Stimulated activated CD4-positive, alpha-beta T cell treated with anti-CD3 and anti-CD28 coated beads, Interleukin-1b, Interleukin-23, amount 100 ng/mL, for 1 hour (primary cell): ENCODE measurements at places on chromosomes 3 and 15.

GRCh38 chr15:40043927-40044716, 5.1 kb upstream of the SRP14 start:
- DNase-seq: no peak

DNA sequence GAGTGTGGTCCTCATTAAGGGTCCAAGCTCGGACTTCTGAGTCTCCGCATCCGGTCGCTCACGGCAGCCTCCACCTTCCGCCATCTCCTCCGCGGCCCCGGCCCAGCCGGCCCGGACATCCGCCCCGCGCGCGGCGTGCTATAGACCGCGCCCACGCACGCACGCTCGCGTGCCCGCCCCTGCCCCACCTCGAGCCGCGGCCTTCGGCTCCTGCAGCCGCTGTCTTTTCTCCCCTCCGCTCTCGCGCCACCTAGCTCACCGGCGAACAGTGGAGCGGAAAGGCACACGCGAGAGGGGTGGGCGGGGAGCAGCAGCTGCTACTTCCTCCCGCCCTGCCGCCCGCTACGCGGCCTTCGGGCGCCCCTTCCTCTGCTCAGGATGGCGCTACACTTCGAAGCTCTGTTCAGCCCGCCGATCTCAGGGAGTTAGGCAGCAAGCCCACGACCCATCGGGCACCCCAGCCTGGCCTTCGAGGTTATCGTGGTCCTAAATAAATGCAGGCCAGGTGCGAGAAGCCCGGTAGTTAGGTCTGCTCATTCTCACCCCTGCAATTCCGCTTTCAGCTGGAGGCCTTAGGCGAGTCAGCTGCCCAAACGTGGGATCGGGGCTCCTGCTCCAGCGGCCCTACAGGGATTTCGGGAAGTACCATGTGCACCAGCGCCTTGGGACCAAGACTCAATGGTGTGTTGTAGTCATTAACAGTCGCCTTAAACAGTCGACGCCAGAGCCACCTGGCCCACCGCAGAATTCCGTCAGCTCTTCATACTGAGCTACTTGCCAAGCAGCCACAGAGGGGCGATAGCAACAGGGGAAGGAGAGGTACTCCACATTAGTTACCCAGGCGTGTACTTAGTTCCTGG, at the start of gene USP4:
Gene USP4 (minus strand): TSS at position 113 of the 860 bp plus-strand sequence. CDS start 29 bp downstream, at position 84.
- DNase-seq: peak; percentile 80

- DNase-seq: no peak
Observed at GRCh38 chr3:152539191-152539764, 270.5 kb downstream of the MBNL1 start.

- DNase-seq: no peak
Observed at GRCh38 chr3:110799271-110799670, 272.3 kb upstream of the NECTIN3 start.

DNA sequence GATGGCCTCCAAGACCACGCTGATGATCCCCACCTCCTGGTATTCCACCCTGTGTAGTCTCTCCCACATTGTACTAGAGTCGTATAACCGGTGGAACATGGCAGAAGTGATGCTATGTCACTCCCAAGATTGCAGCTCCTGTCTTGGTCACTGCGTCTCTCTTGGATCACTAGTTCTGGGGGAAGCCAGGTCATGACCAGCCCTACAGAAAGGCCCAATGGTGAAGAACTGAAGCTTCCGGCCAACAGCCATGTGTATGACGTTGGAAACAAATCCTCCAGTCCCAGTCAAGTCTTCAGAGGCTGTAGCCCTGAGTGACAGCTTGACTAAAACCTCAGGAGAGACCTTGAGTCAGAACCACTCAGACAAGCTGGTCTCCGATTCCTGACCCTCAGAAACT, 61.9 kb upstream of the FNDC3B start:
- DNase-seq: no peak

DNA sequence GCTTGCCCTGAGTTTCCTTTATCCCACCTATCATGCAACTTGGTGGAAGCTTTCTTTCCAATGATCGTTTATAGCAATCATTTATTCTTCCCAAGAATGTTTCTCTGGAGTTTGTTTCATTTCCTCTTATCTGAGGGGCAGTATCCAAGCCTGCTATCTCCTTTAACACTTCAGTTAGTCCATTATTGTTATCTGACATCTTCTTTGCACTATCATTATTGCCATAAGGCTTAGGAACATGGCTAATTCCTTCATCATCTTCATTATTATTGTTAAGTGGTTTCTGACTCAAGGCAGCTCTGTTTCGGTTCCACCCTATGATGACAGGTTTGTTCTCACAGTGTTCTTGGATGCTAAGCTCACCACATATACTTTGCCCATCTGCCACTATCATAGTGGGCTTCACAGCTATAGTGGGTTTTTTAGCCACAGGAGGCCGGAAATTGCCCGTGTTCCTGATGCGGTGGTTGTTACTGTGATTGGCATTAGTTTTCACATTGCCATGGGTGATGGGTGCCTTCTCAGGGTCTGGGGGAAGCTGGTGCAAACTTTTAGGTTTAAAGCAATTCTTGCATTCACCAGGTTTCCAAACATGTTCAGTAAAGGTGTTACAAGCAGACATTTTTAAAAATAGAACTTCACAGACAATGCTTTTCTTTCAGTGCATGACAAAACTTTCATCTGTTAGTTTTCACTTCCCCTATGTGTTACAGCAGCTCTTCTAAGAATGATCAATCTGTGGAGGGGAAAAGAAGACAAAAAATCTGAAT, 110.6 kb upstream of the TSPAN3 start:
- DNase-seq: no peak

GRCh38 chr3:182717216-182717615, 76.1 kb upstream of the ATP11B start:
- no peak for DNase-seq

DNA sequence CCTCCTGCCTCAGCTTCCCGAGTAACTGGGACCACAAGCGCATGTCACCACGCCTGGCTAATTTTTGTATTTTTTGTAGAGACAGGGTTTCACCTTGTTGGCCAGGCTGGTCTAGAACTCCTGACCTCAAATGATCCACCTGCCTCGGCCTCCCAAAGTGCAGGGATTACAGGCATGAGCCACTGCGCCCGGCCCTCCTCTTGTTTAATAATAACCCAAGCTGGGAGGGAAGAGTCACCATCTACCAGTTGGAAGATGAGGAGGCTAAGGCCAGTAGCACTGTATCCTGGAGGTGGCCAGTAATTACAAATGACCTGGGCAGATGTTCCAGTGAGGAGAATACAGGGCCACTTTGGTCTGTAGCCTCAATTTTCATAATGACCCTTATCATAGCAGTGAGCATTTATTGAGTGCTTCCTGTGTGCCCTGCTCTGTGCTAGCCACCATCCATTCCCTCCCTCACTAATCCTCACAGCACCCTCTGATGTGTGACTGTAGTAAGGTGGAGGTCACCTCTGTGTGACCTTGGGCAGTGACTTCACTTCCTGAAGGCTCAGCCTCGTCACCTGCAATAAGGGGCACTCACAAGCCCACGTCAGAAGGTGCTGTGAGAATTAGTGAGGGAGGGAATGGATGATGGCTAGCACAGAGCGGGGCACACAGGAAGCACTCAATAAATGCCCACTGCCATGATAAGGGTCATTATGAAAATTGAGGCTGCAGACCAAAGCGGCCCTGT, 64.2 kb downstream of the ABTB1 start:
- no peak for DNase-seq

- DNase-seq: no peak
Observed at GRCh38 chr3:144031938-144032337, 60.3 kb downstream of the DIPK2A start.

DNA sequence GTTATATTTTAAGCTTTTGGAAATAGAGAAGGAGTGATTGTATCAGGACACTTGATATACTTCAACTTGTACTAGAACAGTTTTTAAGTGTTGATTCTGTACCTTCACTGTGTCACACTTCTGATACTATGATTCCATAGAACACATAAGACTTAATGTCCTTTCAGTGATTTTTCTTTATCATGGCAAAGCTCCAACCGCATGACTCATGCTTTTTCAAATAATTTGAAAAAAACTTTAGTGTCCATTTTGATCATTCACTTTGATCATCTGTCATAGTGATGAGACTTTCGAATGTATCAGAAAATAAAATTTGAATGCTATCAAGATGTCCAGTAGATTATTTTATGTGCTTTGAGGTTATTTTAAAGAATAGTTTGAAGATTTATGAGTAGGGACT, 32.0 kb downstream of the AP4E1 start:
- no peak for DNase-seq

- DNase-seq: no peak
Observed at GRCh38 chr15:52331490-52332240, 36.1 kb upstream of the MYO5C start.

- no peak for DNase-seq
Observed at GRCh38 chr3:160403796-160404470, 4.5 kb downstream of the SMC4 start.

DNA sequence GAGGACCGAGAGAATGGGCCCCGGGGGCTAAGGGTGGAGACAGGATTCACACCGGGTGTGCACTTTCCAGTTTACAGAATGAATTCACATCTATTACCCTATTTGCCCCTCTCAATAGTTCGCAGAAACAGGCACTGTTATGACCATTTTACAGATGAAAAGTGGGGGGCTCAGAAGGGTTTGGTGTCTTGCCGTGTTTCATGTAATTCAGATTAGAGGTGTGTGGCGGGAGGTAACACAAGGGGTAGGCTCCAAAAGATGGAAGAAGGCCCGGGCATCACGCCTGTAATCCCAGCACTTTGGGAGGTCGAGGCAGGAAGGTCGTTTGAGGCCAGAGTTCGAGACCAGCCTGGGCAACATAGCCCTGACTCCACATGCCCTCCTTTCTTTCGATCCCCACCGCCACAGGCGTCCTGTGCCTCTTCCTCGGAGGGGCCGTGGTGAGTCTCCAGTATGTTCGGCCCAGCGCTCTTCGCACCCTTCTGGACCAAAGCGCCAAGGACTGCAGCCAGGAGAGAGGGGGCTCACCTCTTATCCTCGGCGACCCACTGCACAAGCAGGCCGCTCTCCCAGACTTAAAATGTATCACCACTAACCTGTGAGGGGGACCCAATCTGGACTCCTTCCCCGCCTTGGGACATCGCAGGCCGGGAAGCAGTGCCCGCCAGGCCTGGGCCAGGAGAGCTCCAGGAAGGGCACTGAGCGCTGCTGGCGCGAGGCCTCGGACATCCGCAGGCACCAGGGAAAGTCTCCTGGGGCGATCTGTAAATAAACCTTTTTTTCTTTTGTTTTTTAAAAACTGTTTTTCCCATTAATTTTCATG, 3.4 kb downstream of the DUOXA2 start:
- no peak for DNase-seq

- no peak for DNase-seq
Observed at GRCh38 chr3:17772556-17772955, 30.1 kb upstream of the TBC1D5 start.

DNA sequence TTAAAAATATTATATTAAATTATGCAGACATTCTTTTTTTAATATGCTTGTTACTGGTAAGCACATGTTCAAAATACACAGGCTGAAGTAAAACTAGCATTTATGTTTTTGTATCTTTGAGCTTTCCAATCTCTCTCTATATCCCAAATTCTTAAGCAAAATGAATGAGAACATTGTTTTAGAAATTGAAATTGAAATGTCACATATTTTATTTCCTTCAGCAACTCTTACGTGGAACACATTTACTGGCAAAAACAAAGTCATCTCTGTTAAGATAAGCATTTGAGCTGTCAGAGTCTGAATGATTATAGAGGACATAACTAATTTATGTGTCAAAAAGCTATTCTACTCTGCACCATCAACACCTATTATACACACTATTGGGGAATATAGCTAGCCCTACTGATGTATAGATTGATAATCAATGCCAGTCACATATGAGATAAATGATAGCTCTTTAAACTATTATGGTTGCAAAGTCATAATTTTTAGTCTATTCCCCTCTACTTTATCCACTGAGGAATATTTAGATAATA, 535.4 kb upstream of the BCHE start:
- DNase-seq: no peak
